Activated CD4-positive, CD25-positive, alpha-beta regulatory T cell treated with anti-CD3 and anti-CD28 coated beads, Interleukin-2, amount 50 U/mL, for 24 hours (primary cell): ENCODE measurements at places on chromosomes 2 and 18.
A peak's percentile ranks its signal among the peaks of the same experiment; 100 is the strongest.

GRCh38 chr2:195612611-195613495, 44.2 kb upstream of the SLC39A10 start:
- ATAC-seq, result no peak

DNA sequence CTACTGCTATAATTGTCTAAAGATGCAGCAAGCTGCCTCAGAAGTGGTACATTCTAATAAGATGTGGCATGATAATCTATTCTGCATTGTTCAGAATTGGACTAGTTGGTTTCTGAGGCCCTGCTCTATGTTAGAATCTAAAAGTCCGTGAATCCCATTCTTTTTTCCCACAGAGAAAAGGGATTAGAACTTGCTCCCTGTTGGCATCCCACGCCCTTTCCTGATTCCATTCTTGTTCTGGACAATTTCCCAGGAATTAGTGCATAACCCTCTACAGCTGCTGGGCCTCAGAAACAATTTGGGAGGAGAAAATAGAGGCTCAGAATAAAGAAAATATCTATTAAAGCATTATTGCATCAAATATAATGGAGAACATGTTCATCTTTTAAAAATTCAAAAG, 282.7 kb downstream of the NRXN1 start:
- ATAC-seq, result no peak

- no peak for ATAC-seq
Measured at GRCh38 chr18:46271488-46271887, 167.3 kb downstream of the HAUS1 start.

GRCh38 chr2:11315074-11315705, 29.2 kb downstream of the ROCK2 start:
- ATAC-seq, result no peak

DNA sequence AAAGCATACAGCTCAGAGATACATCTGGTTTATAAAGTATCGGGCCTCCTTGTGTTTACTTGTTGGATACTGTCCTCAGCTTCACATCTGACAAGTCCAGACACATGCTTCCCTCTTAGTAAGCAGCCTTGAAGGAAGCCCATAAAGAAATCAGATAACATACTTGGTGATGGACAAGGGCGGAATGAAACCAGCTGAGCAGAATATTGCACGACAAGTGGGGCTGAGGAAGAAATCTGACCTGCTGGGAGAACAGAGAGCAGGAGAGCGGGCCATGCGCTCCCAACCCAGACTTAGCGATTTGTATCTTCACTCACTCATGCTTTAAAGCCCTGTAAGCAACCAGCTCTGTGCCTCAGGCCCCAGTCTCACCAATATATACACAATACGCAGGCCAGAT, 208.4 kb downstream of the CDH20 start:
- no peak for ATAC-seq

GRCh38 chr2:2566396-2567323, 235.6 kb upstream of the MYT1L start:
- ATAC-seq, result no peak

DNA sequence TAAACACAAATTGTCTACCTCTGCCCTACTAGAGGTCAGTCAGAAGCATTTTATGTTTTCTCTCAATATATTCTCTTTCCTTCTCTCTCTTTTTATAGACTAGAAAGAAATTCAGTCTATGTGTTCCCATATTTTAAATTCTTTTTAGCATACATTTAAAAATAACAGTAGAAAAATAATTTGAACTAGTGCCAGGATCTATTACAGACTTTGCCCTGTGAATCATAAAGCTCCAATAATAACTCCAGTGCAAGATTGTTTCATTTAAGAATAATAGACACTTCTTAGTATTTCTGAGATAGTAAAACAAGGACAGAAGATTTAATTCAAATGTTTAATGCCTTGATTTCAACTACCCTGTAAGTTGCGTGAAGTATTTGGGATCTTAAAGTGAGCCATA, 60.1 kb downstream of the ITGB6 start:
- ATAC-seq, result no peak

- peak; percentile 26 for ATAC-seq
Measured at GRCh38 chr2:73987109-73987947, 2.6 kb downstream of the TET3 start.

DNA sequence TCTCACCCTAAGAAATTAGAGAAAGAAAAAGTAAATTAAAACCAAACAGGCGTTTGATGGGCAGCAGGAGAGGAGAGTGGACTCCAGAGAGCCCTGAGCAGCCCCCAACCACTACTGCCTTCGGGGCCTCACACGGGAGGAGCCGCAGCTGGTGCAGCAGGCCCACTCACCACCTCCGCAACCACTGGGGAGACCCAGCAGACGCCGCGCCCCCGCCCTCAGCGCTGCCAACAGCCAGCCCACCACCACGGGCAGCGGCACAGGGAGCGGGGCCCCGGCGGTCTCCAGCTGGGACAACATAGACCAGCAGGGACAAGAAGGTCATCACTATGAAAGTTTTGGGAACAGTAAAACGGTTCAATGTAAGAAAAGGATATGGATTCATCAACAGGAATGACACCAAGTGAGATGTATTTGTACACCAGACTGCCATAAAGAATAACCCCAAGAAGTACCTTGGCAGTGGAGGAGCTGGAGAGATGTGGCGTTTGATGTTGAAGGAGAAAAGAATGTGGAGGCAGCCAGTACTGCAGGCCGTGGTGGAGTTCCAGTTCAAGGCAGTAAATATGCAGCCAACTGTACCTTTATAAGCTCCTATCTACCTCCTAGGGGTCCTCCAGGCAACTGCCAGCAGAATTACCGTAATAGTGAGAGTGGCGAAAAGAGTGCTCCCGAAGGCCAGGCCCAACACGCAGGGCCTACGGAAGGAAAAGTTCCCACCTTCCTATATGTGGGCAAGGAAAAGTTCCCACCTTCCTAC, 76.5 kb downstream of the OLA1 start:
- no peak for ATAC-seq

- ATAC-seq, result no peak
Measured at GRCh38 chr2:8539743-8540551, 141.9 kb upstream of the ID2 start.

DNA sequence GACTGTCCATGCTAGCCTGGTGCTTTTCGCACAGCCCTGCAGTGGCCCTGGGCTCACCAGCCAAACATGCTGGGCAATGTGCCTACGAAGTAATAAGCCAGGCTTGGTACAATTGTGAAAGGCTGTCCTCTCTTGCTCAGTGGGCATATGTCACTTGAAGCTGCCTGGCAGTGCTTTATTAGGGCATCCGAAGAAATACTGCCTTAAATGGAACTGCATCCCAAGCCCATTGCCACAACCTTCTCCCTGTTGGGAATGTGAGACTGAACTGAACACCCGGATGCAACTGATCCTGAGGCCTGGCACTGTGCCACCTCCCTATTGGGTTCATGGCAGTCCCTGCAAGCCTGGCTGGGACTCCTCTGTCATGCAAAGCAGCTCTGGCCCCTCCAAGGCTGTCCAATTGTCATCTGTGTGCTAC, 15.9 kb downstream of the CAPG start:
- ATAC-seq, result no peak

- no peak for ATAC-seq
Measured at GRCh38 chr18:36600548-36600947, 228.3 kb downstream of the TPGS2 start.

- ATAC-seq, result no peak
Measured at GRCh38 chr2:46870051-46870839, 45.4 kb downstream of the MCFD2 start.

DNA sequence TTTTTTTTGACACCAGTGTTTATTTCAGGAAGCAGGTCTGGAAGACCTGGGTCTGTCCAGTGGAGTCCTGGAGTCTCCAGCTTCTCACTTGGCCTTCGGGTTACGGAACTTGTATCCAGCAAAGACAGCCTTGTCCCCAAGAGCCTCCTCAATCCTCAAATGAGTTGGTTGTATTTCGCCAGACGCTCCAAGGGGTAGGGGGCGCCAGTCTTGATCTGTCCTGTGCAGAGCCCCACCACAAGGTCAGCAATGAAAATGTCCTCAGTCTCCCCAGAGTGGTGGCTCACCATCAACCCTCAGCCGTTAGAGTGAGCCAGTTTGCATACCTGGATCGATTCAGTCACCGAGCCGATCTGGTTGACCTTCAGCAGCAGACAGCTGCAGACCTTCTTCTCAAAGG, 21.9 kb downstream of the ASXL2 start:
- no peak for ATAC-seq

GRCh38 chr2:71813315-71813714, 334.3 kb downstream of the CYP26B1 start:
- ATAC-seq, result no peak

- no peak for ATAC-seq
Measured at GRCh38 chr2:155010925-155011324, 312.4 kb downstream of the KCNJ3 start.

DNA sequence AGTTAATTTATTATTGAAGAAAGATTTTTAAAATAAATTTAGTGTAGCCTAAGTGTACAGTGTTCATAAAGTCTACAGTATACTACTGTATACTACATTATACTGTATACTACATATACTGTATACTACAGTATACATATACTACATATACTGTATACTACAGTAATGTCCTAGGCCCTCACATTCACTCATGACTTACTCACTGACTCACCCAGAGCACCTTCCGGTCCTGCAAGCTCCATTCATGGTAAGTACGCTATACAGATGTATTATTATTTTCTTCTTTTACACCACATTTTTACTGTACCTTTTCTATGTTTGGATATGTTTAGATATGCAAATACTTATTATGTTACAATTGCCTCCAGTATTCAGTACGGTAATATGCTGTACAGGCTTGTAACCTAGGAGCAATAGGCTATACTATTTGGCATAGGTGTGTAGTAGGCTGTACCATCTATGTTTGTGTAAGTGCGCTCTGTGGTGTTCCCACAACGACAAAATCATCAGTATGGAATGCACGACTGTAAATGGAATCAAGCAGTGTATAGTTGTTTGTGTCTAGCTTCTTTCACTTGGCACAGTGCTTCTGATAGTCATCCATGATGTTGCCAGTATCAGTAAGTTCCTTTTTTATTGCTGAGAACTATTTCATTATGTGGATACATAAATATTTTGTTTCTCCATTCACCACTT, 245.7 kb downstream of the MTX2 start:
- no peak for ATAC-seq

DNA sequence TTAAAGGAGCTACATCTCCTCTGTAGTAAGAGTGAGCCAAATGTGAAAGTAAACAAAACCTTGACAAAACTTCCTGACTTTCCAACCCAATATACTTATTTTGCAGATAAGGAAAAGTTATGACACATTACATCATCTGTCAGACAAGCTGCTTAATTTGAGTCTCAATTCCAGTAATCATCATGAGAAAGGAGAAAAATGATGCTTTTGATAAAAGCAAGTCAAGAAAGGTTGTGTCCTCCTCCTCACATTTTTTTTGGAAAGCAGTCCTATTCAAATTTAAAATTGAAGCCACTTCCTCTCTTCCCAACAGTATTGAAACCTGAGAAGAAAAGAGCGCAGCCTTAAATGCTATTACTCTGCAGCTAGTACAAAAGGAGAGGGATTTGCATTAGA, 519.6 kb downstream of the LRP1B start:
- ATAC-seq, result no peak

GRCh38 chr18:78875016-78875777, 104.4 kb upstream of the SALL3 start:
- ATAC-seq, result no peak

DNA sequence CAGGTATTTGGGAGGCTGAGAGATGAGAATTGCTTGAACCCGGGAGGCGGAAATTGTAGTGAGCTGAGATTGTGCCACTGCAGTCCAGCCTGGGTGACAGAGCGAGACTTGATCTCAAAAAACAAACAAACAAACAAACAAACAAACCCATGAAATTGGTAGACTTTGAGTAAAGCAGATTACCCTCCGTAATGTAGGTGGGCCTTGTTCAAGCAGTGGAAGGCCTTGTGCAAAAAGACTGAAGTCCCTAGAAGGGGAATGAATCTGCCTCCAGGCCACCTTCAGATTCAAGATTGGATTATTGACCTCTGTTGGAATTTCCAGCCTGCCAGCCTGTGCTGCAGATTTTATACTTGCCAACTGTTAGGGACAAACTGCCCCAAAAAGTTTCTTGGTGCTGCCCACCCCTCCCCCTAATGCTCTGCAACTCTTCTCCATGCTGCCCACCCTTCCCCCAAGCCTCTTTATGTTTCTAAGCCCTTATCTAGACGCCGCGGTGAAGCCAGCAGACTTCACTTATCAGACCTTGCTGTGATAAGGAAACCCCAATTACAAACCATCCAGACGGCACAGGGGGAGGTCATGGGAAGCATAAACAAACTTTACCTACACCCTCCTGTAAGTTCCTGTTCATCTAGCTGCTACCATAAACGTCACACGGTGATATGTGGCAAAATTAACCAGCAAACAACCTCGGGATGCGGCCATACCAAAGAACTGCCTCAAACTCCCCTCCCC, 17.0 kb downstream of the CYP27A1 start:
- no peak for ATAC-seq

DNA sequence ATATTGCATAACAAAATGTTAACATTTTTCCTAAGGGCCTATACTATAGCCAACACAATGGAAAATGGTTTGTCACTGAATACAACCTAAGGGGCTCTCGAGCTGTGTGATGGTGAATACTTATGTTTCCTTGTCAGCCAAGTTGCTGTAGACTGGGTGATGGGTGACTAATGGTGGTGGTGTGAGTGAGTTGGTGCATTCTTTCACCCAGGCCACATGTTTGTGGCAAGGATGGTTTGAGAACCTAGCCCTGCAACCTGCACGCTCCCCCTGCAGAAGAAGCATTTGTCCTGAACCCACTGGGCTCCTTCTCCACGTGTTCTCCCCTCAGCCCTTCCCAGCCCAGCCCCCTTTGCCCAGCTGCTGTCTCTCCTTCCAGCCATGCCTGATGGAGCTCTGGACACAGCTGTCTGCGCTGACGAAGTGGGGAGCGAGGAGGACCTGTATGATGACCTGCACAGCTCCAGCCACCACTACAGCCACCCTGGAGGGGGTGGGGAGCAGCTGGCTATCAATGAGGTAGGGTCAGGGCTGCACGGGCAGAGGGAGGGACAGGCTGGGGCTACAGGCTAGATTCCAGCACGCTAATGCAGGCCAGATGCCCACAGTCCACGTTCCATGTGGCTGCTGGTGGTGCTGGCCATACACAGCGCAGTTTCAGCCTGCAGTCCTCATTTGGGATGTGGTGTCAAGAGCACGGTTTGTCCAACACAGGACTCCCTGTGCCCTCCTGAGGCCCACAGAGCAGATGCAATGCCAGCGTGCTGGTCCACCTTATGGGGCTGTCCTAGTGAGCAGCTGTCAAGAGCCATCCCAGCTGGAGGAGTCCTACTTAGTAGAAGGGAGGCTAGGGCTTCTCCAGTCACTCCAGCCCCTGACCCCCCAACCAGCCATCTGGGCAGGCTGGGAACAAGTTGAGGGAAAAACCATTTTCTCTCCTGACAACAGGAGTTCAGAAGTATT, 65.4 kb downstream of the FAM168B start:
- ATAC-seq, result no peak

GRCh38 chr2:42196403-42197267, 27.5 kb downstream of the EML4 start:
- ATAC-seq, result no peak

GRCh38 chr2:29255004-29255403, 139.8 kb downstream of the CLIP4 start:
- no peak for ATAC-seq
